ENCODE measurements at places on chromosomes 6 and 20. TPM values are rescaled to one million over a fixed set of nuclear protein-coding genes. Genes with fewer than 3 reads are reported as not detected.

The GPX5 gene
- not detected for total RNA-seq

The HLA-DQB2 gene
- not detected for total RNA-seq

The GSTA2 gene
- total RNA-seq = not detected

The ASIP gene
- not detected for total RNA-seq

The ATP9A gene
- 25.4 TPM for total RNA-seq

The FAM217A gene
- total RNA-seq = not detected

The SDC4 gene
- total RNA-seq = 212 TPM

The IRF4 gene
- not detected for total RNA-seq

The OLIG3 gene
- not detected for total RNA-seq

The SUMO4 gene
- total RNA-seq = 1.5 TPM

All from placental pericyte (primary cell).